NB4 (cell line): ENCODE measurements at places on chromosomes 16 and 17.

DNA sequence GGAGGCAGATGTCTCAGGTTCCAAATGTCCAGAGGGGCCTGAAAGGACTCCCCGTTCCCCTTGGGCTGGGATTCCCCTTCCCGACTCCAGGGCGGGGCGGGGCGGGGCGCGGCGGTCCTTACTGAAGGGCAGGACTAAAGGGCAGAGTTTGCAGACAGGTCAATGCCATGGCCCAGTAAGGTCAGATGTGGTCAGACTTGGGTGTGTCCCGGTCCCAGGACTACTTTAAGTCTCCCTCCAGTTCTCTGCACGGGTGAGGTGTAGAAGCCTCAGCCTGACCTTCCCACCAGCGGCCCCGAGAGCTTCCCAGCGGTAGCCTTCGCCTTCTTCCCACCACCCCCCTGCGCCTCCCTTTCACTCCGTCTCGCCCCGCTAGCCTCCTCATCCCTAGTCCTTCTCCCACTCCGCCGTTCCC, 532 bp downstream of the KDM6B start:
- DNase-seq, result no peak

DNA sequence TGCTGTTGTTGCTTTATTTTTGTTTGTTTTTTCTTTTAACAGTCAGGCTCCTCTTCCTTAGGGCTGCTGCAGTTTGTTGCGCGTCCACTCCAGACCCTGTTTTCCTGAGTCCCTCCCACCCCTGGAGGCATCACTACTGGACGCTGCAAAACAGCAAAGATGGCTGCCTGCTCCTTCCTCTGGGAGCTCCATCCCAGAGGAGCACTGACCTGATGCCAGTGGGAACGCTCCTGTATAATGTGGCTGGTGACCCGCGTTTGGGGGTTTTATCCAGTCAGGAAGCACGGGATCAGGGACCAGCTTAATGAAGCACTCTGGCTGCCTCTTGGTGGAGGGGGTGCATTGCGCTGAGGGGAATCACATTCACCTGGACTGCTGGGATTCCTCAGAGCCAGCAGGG, 1005.6 kb downstream of the CDH8 start:
- DNase-seq, result no peak

DNA sequence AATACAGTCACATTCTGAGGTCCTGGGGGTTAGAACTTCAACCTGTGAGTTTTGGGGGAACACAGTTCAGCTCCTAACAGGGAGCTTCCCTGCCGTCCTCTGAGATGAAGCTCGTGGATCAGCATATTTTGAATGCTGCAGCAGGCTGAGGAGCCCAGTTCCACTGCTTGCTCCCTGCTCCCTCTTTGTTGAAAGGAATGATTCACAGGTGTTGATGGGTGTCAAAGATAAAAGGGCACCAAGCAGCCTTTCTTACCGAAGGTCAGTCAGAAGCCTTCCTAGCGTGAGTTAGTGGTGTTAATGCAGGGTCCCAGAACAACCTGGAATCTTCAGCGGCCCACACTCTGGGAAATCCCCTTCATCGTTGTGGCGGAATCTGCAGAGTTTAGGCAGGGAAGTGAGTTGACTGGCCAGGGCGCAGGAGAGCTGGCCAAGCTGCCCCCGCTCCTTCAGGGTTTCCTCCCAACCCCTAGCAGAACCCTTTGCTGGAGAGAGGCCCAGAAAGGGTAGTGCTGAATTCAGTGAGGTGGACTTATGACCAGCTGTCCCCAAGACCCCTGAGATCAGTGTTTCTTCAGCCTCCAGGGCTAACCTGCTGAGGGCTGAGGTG, 114.8 kb downstream of the GNAO1 start:
- no peak for DNase-seq

DNA sequence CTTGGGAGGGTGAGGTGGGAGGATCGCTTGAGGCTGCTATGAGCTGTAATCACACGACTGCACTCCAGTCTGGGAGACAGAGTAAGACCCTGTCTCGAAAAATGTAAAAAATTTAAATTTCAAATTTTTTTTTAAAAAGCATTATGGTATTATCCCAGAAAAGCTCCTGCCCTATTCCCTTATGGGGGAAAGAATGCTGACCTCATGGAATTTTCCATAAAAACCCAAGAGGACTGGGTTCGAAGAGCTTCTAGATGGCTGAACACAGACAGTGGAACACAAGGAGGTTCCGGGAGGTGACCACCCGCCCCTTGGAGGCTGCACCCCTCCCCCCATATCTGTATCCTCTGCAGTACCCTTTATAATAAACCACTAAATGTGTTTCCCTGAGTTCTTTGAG, 4.0 kb downstream of the EIF4A3 start:
- no peak for DNase-seq

- no peak for DNase-seq
Measured at GRCh38 chr17:37067555-37068111, 118.9 kb downstream of the AATF start.

DNA sequence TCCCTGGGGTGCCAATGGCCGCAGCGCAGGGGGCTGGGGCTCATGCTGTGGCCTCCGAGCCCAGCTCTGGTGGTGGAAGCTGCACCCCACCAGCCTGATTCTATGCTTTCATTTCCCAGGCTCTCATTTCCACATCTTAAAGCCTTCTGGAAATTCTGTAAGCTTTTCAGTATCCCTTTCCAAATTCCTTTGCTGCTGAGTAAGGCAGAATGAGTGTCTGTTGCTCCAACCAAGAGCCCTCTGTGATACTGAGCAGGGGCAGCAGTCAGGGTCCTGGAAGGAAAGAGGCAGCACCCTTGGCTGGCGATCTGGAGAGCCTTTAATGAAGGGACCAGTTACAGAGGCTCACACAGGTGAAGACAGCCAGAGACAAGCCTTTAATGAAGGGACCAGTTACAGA, 79.5 kb upstream of the FOXF1 start:
- no peak for DNase-seq

DNA sequence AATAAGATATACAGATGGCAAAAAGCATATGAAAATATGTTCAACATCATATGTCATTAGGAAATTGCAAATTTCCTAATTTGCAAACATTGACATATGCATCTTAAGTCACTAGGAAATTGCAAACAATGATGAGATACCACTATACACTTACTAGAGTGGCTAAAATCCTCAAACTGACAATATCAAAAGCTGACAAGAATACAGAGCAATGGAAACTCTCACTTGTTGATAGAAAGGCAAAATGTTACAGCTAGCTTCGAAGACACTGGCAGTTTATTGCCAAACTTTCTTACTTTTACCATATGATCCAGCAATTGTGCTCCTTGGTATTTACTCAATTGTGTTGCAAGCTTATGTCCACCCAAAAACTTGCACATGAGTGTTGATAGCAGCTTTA, 5.0 kb upstream of the IL4R start:
- DNase-seq, result no peak

DNA sequence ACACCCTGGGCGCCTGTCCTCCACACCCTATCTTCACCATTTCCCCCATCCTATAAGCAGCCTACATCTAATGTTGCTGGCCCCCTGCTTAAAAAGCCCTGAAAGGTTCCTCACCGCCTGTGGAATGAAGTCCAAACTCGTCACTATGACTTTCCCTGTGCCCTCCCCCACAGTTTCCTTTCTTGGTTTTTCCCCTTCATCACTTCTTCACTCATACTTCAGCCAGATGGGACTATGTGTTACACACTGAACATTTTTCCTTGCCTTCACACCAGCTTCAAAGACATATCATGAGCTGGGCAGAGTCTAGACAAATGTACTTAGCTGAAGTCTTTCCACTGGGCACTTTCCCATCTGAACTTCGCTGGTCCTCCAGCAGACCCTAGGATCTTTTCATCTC, 1.5 kb upstream of the MARCHF10 start:
- no peak for DNase-seq

GRCh38 chr17:78608804-78609186, 31.6 kb upstream of the DNAH17 start:
- DNase-seq, result no peak

DNA sequence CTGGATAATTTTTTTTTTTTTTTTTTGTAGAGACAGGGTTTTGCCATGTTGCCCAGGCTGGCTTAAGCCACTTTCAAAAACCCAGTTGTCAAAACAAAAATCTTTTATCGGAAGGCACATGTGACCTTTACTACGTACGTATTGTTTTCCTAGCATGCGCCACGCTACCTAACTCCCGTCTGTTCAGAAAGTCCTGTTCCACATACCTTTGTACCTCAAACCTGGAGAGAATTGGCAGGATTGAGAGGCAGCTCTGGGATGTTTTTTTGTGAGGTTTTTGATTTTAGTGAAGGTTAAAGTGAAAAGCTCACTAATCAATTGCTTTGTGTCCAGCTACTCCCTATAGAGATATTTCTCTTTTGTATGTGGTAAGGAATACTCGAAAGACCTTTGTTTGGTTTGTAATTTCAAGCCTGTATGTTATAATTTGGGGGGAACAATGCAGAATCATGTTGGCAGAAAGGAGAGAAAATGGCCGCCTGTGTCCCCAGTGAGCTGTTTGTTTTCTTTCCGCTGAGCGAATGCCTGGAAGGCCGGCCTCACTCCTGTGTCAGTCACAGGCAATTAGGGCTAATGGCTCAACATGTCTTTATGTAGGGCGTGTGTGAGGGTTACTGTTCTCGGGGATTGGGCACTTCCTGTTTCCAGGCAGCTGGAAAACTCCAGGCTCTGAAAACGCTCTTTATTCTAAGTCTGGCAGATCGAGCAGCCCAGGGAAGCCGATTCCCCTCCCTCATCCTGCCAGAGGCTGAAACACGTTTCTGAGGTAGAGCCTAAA, 60.8 kb upstream of the CLEC18A start:
- no peak for DNase-seq

- no peak for DNase-seq
Measured at GRCh38 chr16:80346111-80346632, 194.6 kb upstream of the DYNLRB2 start.

GRCh38 chr16:48386559-48387312, 1.5 kb upstream of the SIAH1 start:
- no peak for DNase-seq

DNA sequence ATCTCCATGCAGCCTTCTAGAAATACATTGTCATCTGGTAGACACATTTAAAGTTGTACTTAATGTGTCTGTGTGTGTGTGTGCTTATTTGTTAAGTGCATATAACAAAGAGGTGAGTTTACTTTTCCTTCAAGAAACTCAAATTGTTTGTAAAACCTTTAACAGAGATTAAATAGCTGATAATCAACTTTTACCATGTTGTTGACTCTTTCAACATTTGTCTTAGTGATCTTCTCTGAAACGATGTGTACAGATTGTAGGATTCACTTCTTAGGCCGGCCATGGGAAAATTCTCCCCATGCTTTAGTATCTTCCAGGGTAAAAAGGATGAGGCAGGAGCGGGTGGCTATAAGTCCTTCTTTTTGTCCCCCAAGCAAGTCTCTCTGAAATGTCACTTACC, 292.9 kb upstream of the MAF start:
- DNase-seq, result no peak

DNA sequence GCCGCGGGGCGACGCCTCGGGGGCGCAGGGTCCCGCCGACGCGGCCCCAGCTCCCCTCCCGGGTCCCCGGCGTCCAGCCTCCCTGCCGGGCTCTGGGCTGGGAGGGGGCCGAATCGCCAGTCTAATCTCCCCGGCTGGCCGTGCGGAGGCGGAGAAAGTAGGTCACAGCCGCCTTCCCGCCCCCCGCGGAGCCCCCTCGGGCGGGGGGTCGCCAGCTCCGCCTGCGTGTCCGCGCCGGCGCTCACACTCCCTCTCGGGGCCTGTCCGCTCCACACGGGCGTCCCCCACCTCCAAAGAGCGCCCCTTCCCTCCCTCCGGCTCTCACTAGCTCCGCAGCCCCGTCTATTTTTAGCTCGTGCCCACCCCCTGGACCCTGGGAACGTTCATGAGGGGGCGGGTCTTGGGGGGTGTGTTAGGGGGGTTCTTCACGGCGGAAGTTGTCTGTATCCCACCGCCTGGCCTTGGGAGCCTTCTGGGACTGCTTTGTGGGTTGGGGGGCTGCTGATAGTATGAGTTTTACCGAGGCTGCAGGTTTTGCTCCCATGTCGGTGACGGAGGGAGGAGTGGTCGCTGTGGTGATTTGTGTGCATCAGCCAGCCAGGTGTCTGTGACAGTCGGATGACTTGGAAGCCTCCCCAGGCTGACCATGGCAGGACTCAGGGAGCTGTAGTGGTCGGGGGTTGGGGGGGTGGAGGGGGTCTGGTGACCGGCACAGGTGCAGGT, 1.1 kb downstream of the ATP1B2 start:
- DNase-seq, result no peak

- DNase-seq, result no peak
Measured at GRCh38 chr17:65389949-65390348, 171.5 kb downstream of the AXIN2 start.

- peak; percentile 92 for DNase-seq
Measured at GRCh38 chr17:31415004-31415454, 23.6 kb downstream of the RAB11FIP4 start.

- DNase-seq, result peak; percentile 90
Measured at GRCh38 chr16:89918453-89919347, at the start of gene MC1R. MC1R (plus strand) TSS chr16:89918862; CDS start chr16:89919259, 397 bp downstream.

- no peak for DNase-seq
Measured at GRCh38 chr17:28085766-28086165, 43.3 kb downstream of the NLK start.

DNA sequence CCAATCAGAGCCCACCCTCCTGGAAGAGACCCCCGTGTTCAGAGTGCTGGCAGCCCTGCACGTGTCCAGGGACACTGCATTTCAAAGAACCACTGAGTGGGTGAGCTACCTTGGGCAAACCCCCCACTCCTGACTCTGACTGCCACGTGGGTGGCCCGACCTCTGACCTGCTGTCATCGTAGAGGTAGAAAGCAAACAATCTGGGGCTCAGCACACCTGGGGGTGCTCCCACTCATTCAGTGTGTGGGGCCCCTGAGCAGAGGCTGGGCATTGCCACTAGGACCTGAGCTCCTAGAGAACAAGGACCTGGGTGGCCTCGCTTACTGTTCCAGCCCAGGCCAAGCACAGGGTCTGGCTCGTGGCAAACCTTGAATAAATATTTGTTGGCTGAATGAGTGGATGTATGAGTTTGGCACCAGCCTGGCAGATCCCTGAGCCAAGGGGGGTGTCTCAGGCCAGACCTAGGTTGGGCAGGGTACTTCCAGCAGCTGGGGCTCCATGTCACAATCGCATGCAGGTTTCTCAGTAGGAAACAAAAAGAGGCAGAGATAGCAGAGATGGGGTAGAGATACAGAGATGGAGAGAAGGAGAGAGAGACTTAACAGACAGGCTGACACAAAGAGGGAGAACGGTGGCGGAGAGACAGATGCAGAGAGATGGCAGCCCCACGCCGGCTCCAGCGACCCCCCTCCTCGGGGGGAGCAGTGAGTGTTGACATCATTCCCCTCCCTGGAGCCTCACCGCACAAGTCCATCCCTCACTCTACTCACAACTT, 5.4 kb upstream of the DRC7 start:
- DNase-seq, result no peak

- no peak for DNase-seq
Measured at GRCh38 chr16:64398793-64399192, 723.1 kb downstream of the CDH11 start.

GRCh38 chr16:19940195-19940594, 55.5 kb upstream of the GPRC5B start:
- no peak for DNase-seq

DNA sequence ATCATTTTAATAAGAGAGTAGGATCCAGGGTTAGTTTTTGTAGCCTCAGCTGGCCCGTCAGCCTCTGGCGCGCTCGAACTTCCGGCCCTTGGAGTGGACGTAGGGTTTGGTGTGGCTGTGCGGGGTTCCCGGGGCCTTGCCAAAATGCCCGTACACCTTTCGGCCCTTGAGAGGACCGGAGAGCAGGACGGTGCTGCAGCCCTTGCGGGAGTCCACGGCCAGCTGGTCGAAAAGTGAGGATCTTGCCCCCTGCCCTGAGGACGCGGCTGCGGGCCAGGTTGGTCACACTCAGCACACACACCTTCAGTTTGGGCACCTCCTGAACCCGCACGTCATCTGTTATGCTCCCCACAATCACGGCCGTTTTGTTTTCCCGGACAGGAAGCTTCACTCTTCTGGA, 42.2 kb upstream of the CNTNAP4 start:
- no peak for DNase-seq

GRCh38 chr16:79264237-79265109, 336.1 kb downstream of the MAF start:
- peak; percentile 42 for DNase-seq
